ENCODE measurements at places on chromosomes 1 and 21.

GRCh38 chr21:43864962-43865539, at the start of gene AGPAT3:
TSS of gene AGPAT3 (plus strand) at chr21:43865223. CDS start at chr21:43959682, 94,459 bp downstream.
- DNase-seq, result peak; percentile 78

DNA sequence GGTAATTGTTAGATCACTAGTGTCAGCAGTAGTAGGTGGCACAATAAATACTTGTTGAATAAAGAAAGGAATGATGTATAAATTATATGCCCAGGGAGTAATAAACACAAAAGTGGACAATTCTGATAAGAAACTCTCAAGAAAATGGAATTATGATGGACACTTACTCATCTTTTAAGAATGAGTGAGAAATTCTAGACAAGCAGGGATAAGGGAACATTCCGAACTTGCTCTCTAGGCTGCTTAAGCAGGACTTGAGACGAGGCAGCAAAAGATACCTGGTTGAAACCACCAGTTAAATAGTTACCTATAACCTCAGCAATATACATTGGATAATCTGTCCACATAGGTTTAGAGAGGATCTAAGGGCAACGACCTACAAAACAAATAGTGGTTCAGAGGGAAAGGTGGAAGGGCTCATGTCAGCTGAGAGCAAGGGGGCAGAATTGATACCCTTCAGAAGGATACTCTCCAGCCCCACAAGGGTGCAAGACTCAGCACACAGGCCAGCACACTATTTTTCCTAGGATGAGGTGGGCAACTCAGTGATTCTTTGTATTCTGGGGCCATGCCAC, 46.3 kb downstream of the XCL2 start:
- DNase-seq, result no peak

GRCh38 chr21:36749935-36750575, 51.1 kb downstream of the SIM2 start:
- DNase-seq, result no peak

DNA sequence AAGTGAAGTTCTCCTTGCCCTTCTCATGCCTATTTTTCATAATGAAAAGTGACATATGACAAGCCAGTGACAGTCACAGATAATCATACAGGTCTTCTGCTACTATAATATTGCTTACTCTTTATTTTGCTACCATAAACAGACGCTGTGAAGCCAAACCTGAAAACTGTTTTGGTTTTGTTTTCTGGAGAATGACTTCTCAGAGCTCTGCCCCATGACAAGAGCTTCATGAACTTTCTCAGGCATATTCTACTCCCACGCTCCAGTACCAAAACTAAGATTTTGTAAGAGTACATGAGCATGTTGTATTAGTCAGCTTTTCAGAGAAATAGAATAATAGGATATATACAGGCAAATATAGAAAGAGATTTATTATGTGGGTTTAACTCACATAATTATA, 64.3 kb upstream of the VTCN1 start:
- no peak for DNase-seq

DNA sequence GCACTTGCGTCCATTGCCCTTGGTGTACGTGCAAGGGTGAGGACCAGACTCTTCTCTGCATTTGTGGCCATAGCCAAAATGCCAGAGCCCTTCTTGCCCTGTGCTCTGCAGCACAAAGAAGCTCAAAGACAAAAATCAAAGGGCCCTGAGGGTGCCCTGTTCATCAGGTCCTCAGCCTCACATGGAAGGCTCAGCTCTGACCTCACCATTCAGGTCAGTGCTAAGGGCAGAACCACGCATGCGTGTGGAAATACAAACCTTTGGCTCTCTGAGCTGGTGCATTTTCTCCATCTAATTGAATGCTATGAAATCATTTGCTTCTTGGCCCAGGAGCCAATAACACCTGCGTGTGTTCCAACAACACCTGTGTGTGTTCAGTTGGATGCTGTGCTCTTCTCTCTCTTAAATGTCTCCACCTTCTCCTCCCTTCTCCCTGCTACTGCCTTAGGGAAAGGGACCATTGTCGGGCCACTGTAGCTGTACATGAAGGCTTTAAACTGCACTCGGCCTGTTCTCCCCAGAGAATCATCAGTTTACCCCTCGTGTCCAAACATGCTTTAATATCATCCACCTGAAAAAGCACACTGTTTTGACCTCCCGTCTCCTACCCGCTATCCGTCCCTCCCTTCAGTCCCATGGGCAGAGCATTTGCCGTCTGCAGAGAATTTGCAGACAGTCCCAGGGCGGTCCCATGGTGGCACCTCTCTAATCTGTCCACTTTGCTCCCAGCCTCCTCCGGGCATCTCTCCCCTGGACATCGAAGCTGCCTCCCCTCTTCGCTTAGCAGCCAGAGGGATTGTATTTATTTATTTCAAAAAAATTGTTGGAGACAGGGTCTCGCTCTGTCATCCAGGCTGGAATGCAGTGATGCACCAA, 60.6 kb downstream of the EVA1C start:
- no peak for DNase-seq

DNA sequence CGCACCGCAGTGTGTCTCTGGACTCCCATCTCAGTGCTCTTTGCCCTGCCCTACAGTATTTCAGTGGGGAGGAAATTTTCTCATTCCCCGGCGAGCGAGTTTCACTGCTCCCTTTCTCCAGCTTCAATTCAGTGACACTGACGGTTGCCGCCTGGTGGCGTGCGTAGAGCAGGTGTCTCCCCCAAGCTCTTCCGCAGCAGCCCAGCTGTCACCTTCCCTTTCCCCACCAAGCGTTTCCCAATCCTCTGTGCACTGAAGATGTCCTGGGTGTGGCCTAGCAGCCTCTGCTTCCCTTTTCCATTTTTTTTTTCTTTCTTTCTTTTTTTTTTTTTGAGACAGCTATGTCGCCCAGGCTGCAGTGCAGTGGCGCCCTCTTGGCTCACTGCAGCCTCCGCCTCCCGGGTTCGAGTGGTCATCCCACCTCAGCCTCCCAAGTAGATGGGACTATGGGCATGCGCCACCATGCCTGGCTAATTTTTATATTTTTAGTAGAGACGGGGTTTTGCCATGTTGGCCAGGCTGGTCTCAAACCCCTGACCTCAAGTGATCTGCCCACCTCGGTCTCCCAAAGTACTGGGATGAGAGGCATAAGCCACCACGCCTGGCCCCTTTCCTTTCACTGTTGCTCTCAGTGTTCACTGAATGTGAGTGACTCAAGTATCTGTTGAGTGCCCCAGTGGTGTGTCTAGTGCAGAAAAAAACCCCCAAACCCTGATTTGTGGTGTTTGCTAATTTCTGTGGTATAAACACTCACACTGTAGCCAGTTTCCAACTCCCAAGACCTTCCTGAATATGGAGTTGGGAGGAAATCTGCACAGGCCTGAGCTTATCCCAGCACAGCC, 30.1 kb downstream of the TNFRSF1B start:
- DNase-seq, result no peak

GRCh38 chr1:159973350-159973940, 19.4 kb upstream of the SLAMF9 start:
- no peak for DNase-seq

DNA sequence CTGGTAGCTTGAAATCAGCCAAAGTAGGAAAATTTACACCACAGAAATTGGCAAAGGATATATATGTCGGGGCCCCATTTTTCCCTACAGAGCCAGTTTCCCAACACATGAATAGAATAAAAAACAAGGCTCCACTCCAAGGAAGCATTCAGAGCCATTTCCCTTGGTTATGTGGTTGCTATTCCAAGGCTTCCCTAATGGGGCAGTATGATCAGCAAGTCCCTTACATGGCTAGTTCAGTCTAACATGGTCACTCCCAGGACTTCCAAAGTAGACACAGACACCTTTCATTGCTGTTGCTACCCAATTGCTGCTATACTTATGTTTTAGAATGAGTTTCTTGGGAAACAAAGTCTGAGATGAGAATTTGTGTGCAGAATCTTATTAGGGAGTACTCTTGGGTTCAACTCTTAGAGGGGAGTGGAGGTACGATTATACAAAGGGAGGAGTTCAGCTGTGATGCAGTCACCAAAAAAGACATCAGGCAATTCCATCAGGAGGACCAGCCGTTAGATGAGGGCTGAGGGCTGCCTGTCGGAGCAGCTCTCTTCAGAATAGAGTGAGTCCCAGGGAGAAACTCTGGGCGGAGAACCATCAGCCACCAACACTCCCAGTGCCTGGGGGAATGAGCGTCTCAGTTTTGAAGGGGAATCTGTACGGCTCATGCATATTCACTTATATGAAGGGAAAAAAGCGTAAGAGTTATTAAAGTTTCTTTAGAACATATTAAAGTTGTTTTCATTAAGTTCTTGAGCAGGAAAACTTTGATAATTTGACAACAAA, 92.9 kb downstream of the C21orf91 start:
- DNase-seq, result no peak

- DNase-seq, result no peak
Observed at GRCh38 chr1:42835422-42835821, 11.0 kb upstream of the ZNF691 start.

- DNase-seq, result no peak
Observed at GRCh38 chr1:14010476-14010875, 310.5 kb downstream of the PRDM2 start.

DNA sequence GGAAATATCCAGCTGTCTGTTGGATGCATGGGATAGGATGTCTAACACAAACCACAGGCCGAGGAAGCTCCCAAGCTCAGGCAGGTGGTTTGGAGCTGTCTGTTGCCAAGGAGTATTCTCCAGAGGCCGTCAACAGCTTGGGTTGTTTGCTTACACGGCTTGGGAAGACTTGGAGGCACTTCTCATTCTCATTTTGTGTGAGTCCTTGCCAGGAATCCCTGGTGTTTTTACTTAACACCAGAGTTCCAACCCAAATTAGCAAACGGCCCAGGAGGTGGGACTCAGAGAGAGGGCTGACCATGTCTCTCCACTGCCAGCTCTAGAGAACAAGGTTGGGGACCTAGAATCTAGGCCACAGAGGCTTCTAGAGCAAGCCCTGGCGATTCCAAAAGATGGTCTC, 72.7 kb upstream of the FAM20B start:
- no peak for DNase-seq

- DNase-seq, result no peak
Observed at GRCh38 chr1:177239792-177240191, 69.0 kb downstream of the BRINP2 start.

DNA sequence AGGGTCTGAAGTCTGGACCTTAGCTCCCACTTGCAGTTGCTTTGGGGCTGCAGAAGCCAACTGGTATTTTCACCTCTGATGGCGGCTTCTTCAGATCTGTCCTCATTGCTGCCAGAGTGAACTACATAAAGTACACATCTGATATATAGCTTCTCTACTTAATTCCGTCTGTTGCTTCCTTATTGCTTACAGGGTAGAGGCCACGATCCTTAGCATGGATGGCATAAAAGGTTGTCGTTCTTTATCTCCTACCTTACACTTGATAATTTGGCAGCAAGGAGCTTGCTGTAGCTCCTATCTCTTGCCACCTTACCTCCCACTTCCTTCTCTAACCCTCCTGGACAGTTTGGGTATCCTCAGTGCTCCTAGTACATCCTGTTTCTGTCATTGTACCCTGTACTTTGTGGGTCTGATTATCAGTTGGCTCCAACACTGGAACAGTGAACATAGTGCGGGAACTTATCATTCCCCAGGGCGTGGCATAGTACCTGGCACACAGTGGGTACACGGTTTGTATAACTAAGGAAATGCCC, 30.9 kb upstream of the NBL1 start:
- DNase-seq, result no peak

DNA sequence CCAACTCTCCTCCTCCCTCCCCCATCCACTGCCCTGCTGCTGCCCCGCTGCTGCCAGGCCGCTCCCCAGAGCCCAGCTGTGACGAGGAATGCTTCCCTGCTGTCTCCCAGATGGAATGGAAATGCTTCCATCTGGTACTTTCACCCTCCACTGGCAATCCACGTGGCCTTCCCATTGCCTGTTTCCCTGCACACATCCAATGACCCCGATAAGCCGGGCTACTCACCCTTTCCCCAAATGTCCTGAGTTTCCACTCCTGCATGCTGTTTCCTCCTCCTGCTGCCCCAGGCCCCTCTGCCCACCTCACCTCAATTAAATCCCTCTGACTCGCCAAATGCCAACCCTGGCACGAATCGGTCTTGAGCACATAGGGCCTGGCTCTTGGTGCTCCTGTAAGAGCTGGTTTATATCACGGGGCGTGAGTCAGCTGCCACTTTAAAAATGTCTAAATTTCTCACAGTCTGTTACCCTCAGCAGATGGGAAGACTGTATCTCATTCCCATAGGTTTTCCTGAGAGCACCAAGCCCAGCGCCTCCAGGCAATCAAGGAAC, 36.4 kb downstream of the MRAP start:
- no peak for DNase-seq

DNA sequence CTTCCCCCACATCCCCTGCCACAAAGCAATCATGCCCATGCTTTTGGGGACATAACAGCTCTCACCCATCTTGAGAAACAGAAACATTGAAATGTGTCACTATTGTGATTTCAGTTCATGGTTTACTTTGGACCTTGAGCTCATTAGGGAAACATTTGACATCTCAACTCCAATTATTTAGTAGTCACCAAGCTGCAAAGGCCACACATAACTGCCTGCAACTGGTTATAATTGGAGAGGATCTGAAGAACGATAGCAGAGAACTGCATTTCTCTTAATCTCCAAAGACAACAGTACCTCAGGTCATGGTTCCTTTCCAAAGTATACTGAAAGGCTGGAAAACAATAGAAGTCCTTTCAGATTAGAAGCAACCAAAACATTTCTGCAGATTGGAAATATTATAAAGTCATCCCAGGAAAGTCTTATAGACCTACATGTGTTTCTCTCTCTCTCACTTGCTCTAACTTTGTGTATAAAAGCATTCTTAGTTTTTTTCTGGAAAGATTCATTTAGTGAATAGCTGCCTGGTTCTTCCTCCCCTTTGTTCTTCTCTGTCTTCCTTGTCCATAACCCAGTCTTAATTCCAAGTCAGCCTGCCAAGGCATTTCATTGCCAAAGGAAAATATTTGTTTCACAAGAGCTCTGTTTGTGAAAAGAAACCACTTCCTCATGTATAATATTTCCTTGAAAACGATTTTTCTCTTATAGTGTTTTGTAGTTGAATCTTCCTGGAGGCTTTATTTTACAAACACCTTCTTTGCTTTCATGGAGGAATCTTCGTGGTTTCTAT, 426.8 kb downstream of the ADGRL2 start:
- DNase-seq, result no peak

DNA sequence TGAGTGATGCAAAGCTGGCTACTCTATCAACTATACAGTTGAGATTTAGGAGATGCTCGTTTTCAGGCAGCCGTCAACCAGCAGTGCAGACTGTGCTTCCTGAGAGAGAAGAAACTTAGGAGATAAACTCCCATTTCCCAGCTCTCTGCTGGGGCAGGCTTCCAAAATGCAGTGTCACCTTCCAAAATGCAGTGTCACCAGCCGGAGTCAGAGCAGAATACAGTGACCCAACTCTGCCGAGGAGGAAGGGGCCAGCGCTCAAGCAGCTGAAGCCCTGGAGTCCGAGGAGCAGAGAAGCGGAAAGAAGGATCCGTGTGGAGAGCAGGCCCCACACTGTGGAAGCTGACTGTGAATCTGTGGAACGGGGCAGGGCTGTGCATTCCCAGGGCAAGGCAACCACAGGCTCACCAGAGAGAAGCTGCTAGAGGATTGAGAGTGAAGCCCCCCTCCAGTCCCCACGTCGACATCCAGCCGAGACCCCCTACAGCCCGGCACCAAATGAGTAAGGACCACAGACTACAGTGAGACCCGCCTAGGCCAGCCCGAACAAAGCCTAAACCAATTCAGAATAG, 703 bp upstream of the KRTAP12-1 start:
- peak; percentile 27 for DNase-seq
